ENCODE measurements at places on chromosomes 1 and 21.

DNA sequence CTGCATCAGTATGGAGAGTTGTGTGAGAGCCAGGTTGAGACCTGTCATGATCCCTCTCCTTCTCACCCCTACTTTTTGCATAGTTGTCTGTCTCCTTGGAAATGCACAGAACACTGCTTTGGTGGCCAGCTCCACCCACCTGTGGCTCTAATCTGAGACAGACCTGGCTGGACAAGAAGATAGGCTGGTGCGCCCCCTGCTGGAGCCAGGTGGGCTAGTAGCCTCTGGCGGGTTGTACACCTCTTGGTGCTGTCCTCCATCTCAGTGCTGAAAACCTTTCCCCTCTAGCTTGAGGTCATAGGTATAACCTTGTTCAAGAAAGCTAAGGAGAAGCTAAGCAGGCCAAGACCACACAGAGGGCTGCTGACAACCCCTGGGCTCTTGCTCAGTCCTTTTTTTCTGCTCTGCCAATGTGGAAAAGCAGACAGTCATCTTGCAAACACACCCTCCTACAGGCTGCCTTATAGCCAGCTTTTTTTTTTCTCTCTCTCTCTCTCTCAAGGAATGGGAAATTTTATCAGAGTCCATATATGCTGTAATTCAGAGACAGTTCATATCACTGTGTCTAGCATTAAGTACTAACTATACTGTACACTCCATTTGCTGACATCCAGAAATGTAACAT, 58.8 kb upstream of the SPATA6 start:
- DNase-seq, result peak; percentile 47

DNA sequence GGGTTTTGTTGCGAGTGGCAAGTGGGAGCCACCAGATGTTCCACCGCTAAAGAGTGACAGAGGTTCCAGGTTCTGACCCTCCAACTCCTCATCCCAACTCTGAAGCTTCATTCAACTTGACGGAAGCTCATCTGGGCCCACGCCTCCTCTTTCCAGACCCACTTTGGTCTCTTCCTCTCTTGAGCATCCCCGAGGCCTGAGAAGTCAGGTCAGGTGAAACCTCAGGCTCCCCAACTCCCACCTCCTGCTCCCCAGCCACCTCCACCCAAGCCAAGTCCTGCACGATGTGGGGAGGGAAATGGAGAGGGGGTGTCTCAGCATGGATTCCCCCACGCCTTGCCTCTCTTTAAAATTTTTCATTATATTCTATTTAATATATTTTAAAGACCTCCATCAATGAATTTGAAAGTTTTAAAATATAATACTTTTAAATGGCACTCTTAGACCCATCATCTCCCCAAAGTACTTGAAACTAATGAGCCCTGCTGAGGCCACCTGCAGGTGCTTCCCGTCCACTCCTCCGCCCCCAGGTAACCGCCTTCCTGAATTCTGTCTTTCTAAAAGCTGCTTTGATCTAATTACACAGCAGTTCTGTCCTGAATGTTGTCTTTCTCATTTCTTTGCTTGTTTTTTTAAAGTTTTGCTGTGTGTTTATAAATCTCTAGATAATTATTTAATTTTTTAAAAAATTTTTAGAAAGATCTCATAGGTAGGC, 238.1 kb downstream of the KAZN start:
- DNase-seq, result no peak

- no peak for DNase-seq
Observed at GRCh38 chr1:7378346-7379130, 392.6 kb upstream of the VAMP3 start.

GRCh38 chr1:98989556-98989907, 15.1 kb downstream of the PLPPR5 start:
- DNase-seq, result no peak

GRCh38 chr1:31111290-31111951, 45.9 kb upstream of the PUM1 start:
- peak; percentile 59 for DNase-seq

DNA sequence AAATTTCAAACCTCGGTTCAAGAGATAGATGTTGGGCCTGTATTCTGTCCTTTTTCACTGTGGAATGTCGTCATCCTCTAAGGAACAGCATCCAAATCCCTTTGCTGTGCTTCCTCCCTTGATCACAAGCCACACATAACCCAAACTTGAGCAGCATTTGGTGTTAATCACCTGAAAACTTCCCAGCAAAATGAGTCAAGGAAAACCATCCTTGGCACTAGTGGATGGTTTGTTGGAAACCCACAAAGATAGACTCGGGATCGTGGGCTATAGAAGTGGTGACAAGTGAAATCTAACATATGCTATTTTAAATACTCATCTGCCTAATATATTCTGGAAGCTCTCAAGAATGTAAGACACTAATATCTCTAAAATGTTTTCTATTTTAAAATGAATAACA, 459.1 kb downstream of the SETD4 start:
- DNase-seq, result peak; percentile 26

DNA sequence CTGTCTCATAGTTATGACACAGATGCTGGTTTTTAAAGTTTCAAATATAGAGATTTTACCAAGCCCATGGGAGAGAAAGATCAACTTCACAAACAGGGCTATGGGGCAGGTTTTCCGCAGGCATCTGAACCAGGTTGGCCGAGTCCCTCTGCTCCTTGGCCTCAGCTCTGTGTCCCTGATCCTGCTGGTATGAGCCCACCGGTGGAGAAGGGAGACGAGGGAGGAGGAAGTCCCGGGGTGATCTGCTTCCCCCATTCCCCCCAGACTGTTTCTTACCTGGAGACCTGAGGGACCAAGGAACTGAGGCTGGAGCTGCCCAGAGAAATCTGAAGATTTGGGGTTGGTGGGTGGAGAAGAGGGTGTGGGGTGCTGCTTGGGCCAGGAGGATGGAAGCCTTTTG, 28.9 kb upstream of the BTG2 start:
- DNase-seq, result no peak

- peak; percentile 13 for DNase-seq
Observed at GRCh38 chr21:43865540-43866259, 677 bp downstream of the AGPAT3 start.

DNA sequence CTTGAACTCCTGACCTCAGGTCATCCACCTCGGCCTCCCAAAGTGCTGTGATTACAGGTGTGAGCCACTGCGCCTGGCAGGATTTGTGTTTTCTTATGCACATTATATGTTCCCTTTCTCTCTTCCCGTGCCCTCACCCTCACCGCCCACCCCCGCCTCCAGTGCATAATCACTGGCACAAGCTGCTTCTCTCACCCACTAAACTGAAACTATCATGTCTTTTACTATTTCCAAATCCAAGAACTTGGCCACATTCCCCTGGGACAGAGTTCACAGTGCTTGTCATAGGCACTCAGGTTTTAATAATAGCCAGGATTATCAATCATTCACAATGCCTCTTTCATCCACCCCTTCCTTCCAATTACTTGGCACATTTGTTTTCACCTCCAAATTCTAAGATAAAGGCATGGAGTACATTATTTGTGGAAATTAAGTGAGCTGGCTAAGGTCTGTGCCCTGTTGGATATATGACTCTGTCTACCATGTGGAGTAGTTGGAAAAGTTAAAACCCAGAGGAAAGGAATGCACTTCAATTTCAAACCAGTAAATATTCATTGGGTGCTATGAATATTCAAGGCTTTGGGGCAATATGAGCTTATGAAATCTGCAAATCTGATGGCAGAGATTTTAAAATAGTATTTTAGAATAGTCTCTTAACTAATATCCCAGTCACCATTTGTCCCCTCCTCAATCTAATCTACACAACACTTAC, 17.6 kb upstream of the MAPKAPK2 start:
- no peak for DNase-seq

GRCh38 chr1:55959136-55959548, 620.2 kb downstream of the PLPP3 start:
- DNase-seq, result no peak

- DNase-seq, result no peak
Observed at GRCh38 chr1:212952641-212952976, 2.3 kb downstream of the VASH2 start.

DNA sequence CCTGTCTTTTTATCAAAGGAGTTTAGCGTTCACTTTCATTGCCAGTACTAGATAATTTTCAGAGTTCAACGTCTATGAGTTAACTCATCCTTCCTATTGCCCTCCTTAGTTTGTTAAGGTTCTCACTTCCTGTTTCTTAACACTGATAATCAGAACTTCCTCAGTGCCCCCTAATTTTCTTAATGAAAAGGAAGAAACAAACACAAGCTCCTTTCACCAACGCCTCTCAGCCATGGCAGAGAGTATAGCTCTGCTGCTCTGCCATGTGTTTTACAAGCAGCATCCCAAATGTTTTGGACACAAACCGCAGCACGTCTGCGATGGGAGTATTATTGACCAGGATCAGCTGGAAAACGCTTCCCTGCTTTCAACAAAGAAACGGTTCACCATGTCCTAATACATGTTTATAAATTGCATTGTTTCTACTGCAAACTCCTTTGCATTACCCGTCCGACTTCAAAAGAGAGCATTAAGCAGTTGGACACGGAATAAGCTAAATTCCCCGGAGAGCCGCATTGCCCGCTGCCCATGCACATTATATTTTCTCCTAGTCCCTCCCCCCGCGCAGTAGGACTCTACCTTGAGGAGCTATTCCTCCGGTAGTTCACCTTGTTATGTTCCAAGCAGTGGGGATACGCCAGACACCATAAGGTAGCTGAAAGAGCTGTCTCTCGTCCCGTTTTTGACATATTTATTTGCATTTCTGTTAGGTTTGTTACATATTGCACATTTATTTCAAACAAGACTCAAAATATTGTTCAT, 561 bp downstream of the OLFM3 start:
- no peak for DNase-seq

DNA sequence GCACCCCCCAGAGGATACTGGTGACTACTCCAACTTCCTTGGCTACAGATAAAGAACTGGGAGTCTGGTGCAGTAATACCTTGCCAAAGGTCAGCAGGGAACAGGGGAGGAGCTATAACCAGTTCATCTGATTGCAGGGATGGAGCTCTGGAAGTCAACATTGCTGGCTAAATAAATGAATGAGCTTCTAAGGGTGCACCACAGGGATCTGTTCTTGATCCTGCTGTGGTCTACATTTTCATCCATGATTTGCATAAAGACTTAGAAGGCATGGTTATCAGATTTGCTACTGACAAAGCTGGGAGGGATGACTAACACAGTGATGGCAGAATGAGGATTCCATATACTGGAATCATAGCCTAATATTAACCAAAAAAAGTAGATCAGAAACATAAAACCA, 18.3 kb downstream of the PLEKHA6 start:
- peak; percentile 46 for DNase-seq

DNA sequence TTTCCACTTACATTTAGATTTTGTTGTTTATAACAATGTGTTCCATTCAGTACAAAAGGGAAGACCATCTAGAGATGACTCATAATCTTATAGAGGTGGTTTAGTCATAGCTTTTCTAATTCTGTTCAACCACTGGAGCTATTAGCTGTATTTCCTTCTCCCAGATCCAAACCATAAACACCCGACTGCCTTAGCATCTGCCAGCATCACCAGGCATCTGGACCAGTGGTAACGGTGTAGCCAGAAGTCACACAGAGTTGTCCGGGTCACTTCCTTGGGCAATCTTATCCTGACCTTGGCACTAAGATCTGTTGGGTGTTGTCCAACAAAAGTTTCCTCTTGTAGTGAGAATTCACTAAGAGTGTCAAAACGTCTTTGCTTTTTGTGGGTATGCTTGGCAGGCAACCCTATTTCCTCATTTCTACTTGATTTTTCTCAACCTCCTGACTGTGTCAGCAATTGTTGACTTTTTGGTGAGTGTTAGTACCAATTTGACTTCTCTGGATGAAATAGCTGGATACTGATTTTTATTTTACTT, 372.1 kb upstream of the B3GALT2 start:
- peak; percentile 58 for DNase-seq

DNA sequence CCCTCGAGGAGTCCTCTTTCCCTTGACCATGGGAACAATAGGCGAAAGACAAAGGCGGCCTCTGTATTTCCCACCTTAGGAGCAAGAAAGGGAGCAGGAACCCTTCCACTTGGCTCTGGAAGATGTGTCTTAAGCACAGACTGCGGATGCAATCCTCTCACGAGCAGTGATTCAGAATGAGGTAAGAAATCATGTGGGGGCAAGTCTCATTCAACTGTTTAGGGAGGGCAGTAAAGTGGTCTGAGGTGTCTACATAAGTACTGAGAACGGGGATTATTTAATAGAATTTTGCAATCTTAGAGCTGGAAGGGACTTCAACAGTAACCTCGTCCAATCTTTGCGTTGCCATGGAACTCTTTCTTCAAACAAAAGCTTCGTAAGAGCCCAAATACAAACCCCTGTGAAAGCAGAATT, 1.6 kb upstream of the DYRK3 start:
- peak; percentile 99 for DNase-seq

DNA sequence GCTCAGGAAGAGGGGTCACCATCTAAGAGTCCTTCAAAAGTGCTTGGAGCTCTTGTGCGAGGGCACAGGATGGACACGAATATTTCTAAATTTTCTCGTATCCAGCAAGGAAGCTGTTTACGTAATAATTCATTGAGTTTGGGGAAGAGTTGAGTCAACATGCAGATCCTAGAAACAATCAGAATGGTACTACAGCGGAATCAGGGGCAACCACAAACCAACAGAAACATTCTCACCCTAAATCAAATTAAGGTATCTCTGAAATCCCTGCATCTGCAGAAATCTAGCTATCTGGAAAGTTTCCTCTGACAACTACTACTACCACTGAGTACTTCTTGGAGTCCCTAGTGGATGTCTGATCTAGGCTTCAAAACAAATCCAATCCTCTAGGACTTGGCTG, 352.4 kb downstream of the LTN1 start:
- DNase-seq, result no peak

DNA sequence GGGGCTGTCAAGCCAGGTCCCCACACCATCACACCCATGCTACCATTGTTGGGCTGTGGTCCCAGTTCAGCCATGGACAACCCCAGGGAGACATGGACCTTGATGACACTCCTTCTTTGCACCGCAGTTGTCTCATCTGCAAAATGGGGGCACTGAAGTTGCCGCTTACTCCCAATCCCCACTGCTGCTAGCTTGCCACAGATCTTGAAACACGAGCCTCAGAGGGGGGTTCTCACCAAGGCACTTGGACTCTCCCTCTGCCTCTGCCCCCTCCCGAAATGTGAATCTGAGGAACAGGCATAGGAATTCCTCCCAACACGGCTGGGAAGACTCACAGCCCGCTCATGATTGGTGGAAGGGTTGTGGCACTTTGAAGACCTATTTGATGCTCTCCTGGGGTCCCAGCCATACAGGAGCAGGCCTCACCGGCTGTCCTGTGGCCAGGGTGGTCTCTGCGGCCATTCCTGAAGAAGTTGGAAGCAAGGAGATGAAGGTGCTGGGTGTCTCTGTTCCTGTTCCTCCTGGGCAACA, 31.1 kb downstream of the RUNX3 start:
- DNase-seq, result no peak

DNA sequence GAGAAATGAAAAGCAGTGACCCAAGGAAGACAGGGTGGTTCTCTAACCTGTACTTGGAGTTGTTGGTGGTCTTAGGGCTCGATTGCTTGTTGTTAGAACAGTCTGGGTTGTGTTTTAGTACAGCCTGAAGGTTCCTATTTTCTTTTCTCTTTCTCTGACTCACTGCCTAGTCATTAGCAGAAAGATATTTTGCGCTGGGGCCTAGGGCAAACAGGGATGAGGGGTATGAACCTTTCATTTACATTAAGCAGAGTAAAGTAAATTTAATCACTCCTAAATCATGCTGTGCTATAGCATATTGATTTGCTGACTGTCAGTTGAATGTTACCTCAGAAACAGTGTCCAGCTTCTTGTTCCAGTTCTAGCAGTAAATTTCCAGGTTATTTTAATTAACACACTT, 197.2 kb downstream of the RWDD3 start:
- DNase-seq, result no peak

Measured in fibroblast of mammary gland (primary cell).